Activated naive CD8-positive, alpha-beta T cell treated with anti-CD3 and anti-CD28 coated beads, Interleukin-2, amount 10 ng/mL, durations not matched to agents 7 days and 5 days (primary cell): ENCODE measurements at places on chromosomes 1 and 21. TPM values are rescaled to one million over a fixed set of nuclear protein-coding genes. Genes with fewer than 3 reads are reported as not detected.

Gene SHE
- total RNA-seq: not detected

Gene THEM5
- not detected for total RNA-seq

Gene NTMT2
- not detected for total RNA-seq

Gene DCST2
- total RNA-seq: 1.4 TPM

Gene KRTAP13-3
- not detected for total RNA-seq

Gene CCSAP
- total RNA-seq: 10.8 TPM

Gene SLC22A15
- 1.4 TPM for total RNA-seq

Gene PLA2G5
- not detected for total RNA-seq

Gene ACTN2
- total RNA-seq: not detected

Gene FCGR3A
- total RNA-seq: 2.3 TPM

Gene CHIT1
- total RNA-seq: 1.0 TPM
